Sigmoid colon (tissue), 7 donors: ENCODE measurements at places on chromosomes 3 and 15. TPM values are rescaled to one million over a fixed set of nuclear protein-coding genes. Genes with fewer than 3 reads are reported as not detected.

Gene LTF
- 0.36 TPM for total RNA-seq

Gene SCN11A
- 0.82 TPM for total RNA-seq

Gene GPX1
- 164 TPM for total RNA-seq

Gene NEK10
- 20.3 TPM for total RNA-seq

Gene CAMK2N2
- total RNA-seq = 0.71 TPM

Gene THOC7
- total RNA-seq = 76.6 TPM

DNA sequence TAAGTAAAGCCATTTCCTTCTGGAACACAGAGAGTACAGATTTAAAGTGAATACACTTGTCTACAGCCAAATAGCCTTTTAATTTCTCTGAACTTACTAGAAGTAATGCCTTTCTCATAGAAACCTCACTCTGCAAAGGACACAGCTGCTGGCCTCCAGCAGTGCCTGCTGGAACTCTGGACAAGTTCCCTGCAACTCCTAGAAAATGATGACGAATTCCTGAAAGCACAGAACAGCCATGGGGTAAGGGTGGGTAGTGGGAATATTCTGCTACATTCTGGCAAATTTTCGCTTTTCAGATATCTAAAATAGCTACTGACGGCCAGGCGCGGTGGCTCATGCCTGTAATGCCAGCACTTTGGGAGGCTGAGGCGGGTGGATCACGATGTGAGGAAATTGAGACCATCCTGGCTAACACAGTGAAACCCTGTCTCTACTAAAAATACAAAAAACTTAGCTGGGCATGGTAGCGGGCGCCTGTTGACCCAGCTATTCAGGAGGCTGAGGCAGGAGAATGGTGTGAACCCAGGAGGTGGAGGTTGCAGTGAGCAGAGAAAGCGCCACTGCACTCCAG, 34.4 kb downstream of the RYK start:
- no peak for DNase-seq
- H3K4me1 ChIP-seq = peaks cover 4% of the 10 kb centered on the region
- no peaks in the 10 kb centered on the region for H3K27me3 ChIP-seq
- no peak overlapping the region for H3K4me3 ChIP-seq
- no peak overlapping the region for H3K27ac ChIP-seq

DNA sequence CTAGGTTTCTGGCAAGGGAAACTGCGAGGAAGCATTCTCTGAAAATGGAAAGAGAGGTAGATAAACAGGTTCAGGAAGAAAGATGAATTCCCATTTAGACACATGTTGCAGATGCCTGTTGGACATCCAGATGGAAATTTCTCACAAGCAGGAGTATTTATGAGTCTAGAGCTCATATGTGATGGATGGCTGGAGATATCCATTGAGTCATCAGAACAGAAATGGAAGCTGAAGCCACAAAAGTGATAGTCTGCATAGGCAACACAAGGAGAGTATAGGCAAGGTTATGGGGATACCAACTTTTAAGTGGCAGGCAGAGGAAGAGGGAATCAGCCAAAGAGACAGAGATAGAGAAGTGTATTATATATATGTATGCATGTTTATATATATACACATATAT, 6.3 kb upstream of the RAMAC start:
- no peaks in the 10 kb centered on the region for H3K4me1 ChIP-seq
- H3K27ac ChIP-seq = no peak overlapping the region
- no peak overlapping the region for H3K4me3 ChIP-seq
- no peaks in the 10 kb centered on the region for H3K36me3 ChIP-seq
- H3K27me3 ChIP-seq = no peaks in the 10 kb centered on the region

DNA sequence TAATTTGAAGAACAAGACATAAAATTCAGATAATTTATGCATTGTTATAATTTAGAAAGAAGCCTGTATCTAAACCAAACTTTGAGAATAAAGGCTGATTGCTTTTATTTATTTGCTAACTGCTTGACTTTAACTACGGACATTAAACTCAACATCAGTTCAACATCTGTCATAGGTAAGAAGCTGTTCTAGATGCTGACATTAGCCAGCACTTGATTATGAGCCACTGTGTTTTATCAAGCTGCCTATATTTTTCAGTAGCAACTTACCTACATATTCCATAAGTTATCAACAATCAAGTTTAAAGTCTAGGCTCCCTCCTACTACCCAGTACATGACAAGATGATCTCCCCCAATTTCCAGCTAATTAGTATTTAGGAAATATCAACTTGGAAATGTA, 42.1 kb downstream of the USF3 start:
- H3K4me1 ChIP-seq = peaks cover 15% of the 10 kb centered on the region
- H3K4me3 ChIP-seq = no peak overlapping the region
- H3K27ac ChIP-seq = peak overlapping the region; percentile 43
- no peaks in the 10 kb centered on the region for H3K36me3 ChIP-seq
- H3K27me3 ChIP-seq = no peaks in the 10 kb centered on the region

DNA sequence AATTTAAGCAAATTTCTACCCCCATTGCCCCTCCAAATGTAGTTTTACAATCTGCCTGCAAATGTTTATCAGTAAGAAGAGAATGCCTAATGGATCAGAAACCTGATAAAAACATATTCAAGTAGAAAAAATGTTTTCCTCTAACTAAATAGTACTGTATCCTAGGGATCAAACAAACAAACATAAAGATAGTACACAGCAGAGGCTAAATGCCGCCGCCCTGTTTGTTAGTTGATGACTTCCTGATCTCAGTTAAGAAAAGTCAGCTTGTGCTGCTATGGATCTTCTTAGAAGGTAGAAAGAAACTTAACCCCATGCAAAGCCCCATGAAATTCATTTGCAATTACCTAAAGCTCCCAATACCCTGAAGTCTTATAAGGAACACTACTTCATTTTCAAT, 387.3 kb upstream of the THBS1 start:
- H3K27me3 ChIP-seq = no peaks in the 10 kb centered on the region
- no peaks in the 10 kb centered on the region for H3K36me3 ChIP-seq
- no peak overlapping the region for H3K27ac ChIP-seq
- no peak for DNase-seq
- H3K4me1 ChIP-seq = no peaks in the 10 kb centered on the region

DNA sequence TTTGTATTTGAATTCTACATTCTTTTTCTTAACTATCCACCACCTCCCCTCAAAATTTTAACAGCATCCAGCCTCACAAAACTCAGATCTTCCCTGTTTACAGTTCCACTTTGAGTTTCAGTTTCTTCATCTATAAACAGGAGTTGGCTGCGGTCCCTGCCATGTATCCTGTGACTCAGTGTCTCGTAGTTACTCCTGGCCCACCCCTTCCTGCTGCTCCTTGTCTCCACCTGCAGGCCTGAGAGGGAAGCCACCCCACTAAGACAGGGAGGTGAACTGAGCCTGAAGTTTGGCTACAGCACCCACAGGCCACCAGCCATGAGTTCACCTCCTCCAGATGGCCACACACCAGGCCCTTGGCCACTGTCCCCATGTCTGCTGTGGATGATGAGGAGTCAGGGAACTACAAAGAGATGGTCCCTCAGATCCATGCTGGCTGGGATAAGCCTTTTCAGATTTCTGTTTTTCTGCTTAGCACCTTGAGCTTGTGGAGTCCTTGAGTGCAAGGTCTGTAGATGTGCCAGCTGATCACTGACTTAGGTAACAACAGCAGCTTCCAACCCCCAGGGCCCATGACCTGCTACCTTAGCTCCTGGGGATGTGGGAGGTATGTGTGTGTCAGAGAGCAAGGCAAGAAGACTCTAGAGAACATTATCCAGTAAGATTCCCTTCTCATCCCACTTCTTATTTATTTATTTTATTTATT, 37.5 kb downstream of the CD86 start:
- H3K4me1 ChIP-seq = no peaks in the 10 kb centered on the region
- H3K4me3 ChIP-seq = no peak overlapping the region
- no peak overlapping the region for H3K27ac ChIP-seq
- no peaks in the 10 kb centered on the region for H3K36me3 ChIP-seq
- DNase-seq = peak; percentile 66

- H3K27ac ChIP-seq = no peak overlapping the region
- no peaks in the 10 kb centered on the region for H3K36me3 ChIP-seq
- no peak overlapping the region for H3K4me3 ChIP-seq
- peak; percentile 73 for DNase-seq
- no peaks in the 10 kb centered on the region for H3K4me1 ChIP-seq
- no peaks in the 10 kb centered on the region for H3K27me3 ChIP-seq
Measured at GRCh38 chr3:5095886-5096285, 26.2 kb upstream of the ARL8B start.

DNA sequence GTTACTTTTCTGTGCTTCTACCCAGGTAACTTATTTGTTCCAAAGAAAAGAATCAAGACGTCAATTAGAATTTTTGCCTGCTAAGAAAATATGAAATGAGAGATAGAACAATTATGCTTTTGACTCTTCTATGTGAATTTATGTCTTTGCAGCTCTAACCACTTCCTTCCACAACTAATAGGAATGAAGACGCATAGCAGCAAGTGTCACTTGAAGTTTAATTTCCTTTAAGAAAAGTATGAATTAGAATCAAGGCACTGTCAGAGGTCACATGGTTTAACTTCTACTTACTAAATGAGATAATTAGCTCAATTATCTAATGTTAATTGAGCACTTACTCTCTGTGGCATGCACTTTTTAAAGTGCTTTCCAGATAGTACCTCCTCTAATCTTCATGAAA, 3.3 kb downstream of the WDR49 start:
- no peaks in the 10 kb centered on the region for H3K27me3 ChIP-seq
- H3K4me1 ChIP-seq = no peaks in the 10 kb centered on the region
- no peaks in the 10 kb centered on the region for H3K36me3 ChIP-seq
- no peak overlapping the region for H3K4me3 ChIP-seq

DNA sequence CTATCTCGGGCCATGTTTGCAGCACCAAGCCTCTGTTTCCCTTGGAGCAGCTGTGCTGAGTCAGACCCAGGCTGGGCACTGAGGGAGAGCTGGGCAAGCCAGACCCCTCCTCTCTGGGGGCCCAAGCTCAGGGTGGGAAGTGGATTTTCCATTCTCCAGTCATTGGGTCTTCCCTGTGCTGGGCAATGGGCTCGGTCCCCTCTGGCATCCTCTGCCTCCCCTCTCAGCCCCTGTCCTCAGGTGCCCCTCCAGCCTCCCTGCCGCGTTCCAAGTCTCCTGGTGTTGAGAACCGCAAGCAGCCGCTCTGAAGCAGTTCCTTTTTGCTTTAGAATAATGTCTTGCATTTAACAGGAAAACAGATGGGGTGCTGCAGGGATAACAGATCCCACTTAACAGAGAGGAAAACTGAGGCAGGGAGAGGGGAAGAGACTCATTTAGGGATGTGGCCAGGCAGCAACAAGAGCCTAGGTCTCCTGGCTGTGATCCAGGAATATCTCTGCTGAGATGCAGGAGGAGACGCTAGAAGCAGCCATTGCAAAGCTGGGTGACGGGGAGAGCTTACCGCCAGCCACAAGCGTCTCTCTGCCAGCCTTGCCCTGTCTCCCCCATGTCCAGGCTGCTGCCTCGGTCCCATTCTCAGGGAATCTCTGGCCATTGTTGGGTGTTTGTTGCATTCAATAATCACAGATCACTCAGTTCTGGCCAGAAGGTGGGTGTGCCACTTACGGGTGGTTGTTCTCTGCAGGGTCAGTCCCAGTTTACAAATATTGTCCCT, 1.2 kb downstream of the RHO start:
- H3K4me1 ChIP-seq = no peaks in the 10 kb centered on the region
- no peak overlapping the region for H3K27ac ChIP-seq
- no peak overlapping the region for H3K4me3 ChIP-seq
- no peaks in the 10 kb centered on the region for H3K27me3 ChIP-seq
- DNase-seq = no peak
- H3K36me3 ChIP-seq = no peaks in the 10 kb centered on the region

DNA sequence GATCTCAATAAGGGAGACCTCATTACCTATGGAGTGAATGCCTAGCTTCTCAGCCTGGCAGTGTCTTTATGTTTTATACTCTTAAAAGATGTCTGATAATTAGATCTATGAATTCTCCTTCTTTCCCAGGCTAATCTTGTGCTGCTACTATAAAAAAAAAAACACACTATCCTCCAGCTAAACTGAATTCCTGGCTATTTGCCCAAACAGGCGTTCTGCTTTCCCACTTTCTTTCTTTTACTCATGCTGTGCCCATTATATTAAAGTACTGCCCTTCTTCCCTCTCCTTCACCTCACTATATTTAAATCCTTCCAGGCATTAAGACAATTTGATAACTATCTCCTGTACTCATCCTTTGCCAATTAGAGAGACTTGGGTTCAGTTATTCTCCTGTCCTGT, 1134.9 kb downstream of the ROBO2 start:
- no peaks in the 10 kb centered on the region for H3K27me3 ChIP-seq
- H3K4me1 ChIP-seq = no peaks in the 10 kb centered on the region
- no peak overlapping the region for H3K4me3 ChIP-seq
- DNase-seq = no peak

DNA sequence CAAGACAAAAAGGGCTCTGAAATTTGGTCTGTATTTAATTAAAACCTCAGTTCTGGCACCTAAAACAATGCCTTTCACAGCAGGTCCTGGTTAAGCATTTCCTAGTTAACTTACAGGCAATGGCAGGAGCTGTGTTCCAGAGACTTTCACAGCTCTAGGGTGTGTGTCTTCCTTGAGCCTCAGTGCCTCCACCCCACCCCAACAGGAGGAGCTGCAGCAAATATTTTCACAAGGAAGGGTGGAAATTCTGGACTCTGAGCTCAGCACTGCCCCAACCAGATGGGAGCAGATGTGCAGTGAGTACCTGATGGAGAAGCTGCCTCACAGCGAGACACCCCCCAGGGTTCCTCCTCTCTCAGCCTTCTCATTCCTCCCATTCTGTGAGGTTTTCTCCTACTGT, 106.3 kb upstream of the SPATA12 start:
- no peaks in the 10 kb centered on the region for H3K27me3 ChIP-seq
- DNase-seq = no peak
- no peaks in the 10 kb centered on the region for H3K4me1 ChIP-seq
- no peaks in the 10 kb centered on the region for H3K36me3 ChIP-seq
- H3K4me3 ChIP-seq = no peak overlapping the region
- no peak overlapping the region for H3K27ac ChIP-seq

- no peak for DNase-seq
- H3K4me3 ChIP-seq = no peak overlapping the region
- no peaks in the 10 kb centered on the region for H3K36me3 ChIP-seq
- no peak overlapping the region for H3K27ac ChIP-seq
- no peaks in the 10 kb centered on the region for H3K27me3 ChIP-seq
Measured at GRCh38 chr3:7854266-7854665, 647.4 kb upstream of the LMCD1 start.

GRCh38 chr15:69660658-69661405, 208.2 kb downstream of the RPLP1 start:
- H3K36me3 ChIP-seq = no peaks in the 10 kb centered on the region
- H3K27ac ChIP-seq = no peak overlapping the region
- H3K4me3 ChIP-seq = no peak overlapping the region
- no peaks in the 10 kb centered on the region for H3K27me3 ChIP-seq
- no peak for DNase-seq
